ENCODE measurements at places on chromosomes 16 and 17. TPM values are rescaled to one million over a fixed set of nuclear protein-coding genes. Genes with fewer than 3 reads are reported as not detected.
A peak's percentile ranks its signal among the peaks of the same experiment; 100 is the strongest.

Gene FBXO39
- not detected for polyA plus RNA-seq

Gene RNF167
- polyA plus RNA-seq, result 159 TPM

Gene EMP2
- polyA plus RNA-seq, result 63.9 TPM

Gene RASL10B
- polyA plus RNA-seq, result 2.4 TPM

Gene DPEP3
- not detected for polyA plus RNA-seq

Gene ENPP7
- not detected for polyA plus RNA-seq

Gene CCDC144A
- 3.5 TPM for polyA plus RNA-seq

- no peak for DNase-seq
Measured at GRCh38 chr16:28057949-28058348, 5.6 kb downstream of the GSG1L start.

GRCh38 chr16:54542805-54543505, 256.4 kb upstream of the IRX3 start:
- DNase-seq, result no peak

DNA sequence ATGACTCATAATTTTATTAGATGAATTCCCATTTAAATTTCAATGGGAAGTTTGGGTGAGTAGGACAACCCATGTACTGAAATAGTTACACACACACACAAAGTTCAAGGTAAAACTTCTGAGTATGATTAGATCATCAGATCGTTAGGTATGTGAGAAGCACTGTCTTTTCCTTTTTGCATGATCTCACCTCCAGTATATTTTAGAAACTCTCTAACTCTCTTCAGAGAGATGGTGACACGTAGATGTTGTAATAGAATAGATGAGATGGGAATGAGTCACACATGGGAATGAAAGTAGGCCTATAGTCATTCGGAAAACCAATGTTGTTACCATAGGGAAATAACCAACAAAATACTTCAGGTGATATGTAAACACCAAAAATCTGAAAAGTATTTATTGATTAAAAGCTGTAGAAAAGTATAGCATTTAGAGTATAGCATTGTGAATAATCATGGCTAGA, 22.2 kb downstream of the KRT23 start:
- no peak for DNase-seq

DNA sequence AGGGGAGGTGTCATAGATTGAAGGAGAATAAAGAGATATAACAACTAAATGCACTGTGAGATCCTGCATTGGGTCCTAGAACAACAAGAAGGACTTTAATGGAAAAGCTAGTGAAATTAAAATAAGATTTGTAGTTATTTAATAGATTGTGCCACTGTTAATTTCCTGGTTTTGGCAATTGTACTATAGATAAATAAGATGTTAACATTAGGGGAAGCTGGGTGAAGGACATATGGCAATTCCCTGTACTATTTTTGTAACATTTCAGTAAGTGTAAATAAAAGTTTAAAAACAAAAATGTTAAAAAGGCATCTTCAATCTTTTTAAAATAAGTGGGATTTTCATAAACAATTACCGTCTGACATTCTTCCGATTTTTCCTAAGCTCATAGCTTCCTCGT, 258.4 kb upstream of the AXIN2 start:
- DNase-seq, result no peak

GRCh38 chr16:79757968-79758367, 157.4 kb upstream of the MAF start:
- no peak for DNase-seq

- no peak for DNase-seq
Measured at GRCh38 chr16:3907586-3907985, 27.1 kb upstream of the CREBBP start.

DNA sequence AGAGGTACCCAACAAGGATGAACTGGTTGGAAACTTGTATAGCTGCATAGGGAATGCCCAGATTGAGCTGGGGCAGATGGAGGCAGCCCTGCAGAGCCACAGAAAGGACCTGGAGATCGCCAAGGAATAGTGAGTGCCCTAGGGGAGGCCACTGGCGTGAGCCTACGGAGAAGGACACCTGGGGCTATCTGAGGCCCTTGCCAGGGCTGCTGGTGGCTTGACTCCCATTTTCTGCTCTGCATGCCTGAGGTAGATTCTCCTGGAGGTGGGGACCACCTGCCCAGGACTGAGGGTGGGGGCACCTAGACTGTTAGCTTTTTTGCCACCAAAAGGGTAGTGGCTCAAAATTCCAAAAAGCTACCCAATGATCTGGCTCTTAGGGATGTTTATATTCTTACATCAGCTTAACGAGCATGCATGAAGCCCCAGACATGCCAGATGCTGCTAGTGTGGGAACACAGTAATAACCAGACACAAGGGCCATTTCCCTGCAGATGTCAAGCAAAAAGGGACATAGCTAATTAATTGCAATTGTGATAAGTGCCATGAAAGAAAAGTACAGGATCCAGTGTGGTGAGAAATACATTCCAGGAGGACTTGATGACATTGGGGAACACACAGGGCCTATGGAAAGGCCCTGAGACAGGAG, 8.8 kb downstream of the ODAD4 start:
- DNase-seq, result no peak

DNA sequence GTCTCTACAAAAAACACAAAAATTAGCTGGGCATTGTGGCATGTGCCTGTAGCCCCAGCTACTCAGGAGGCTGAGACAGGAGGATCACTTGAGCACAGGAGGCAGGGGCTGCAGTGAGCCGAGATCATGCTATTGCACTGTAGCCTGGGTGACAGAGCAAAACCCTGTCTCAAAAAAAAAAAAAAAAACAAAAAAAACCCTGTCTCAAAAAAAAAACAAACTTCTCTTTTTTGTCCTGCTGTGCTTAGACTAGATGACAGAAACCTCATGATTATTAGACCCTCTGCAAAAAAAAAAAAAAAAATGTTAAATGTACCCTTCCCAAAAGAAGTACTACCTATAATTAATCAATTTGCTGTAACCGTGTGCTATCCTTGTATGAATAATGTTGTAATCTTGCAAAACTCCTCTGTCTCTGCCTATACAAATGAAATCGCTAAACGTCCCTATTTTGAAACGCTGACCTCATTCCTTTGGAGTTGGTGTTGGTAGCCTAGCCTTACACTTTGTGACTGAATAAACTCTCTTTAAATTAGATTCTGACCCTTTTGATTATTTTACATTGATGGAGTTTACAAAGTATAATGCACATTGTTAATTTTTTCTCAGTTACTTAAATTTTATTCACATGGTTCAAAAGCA, 13.6 kb upstream of the DHRS7B start:
- DNase-seq, result no peak

- DNase-seq, result no peak
Measured at GRCh38 chr17:56884483-56885311, 29.2 kb downstream of the TRIM25 start.

- DNase-seq, result no peak
Measured at GRCh38 chr16:27598931-27599565, 49.1 kb downstream of the KATNIP start.

- DNase-seq, result no peak
Measured at GRCh38 chr17:67983383-67983688, 12.9 kb downstream of the C17orf58 start.

DNA sequence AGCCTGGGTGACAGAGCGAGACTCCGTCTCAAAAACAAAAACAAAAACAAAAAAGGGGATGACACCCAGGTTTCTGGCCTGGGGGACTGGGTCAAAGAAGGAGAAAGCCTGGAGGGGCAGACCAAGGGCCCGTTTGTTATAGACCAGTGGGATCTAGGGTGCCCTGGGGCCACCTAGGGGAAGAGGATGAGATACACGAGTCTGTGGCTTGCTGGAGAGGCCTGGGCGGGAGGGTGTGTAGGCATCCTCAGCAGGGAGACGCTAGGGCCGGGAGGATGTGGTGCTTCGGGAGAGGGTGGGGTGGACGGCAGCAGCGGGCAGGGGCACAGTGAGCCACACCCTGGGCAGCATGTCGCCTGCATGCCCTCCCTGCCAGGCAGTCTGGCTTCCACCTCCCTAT, 17.1 kb upstream of the CRK start:
- no peak for DNase-seq

- no peak for DNase-seq
Measured at GRCh38 chr17:82134101-82134500, 36.1 kb upstream of the FASN start.

DNA sequence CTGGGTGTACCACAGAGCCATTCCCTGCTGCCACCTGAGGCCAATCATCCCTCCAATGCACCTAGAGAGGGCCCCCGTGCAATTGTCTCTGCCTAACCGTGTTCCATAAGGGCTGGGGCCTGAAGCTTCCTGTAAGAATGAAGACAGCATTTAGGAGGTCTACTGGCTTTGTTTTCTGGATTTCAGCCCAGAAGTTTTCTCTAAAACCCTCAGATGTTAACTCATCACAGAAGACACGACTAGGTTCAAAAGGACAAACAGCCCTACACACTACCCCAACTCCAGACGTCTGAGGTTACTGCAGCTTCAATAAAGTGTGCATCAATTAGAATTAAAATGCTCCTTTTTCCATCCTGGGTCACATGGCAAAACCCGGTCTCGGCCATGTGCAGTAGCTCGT, 10.8 kb upstream of the DRG2 start:
- DNase-seq, result peak; percentile 26

- peak; percentile 70 for DNase-seq
Measured at GRCh38 chr16:19696328-19696727, 21.7 kb downstream of the KNOP1 start.

DNA sequence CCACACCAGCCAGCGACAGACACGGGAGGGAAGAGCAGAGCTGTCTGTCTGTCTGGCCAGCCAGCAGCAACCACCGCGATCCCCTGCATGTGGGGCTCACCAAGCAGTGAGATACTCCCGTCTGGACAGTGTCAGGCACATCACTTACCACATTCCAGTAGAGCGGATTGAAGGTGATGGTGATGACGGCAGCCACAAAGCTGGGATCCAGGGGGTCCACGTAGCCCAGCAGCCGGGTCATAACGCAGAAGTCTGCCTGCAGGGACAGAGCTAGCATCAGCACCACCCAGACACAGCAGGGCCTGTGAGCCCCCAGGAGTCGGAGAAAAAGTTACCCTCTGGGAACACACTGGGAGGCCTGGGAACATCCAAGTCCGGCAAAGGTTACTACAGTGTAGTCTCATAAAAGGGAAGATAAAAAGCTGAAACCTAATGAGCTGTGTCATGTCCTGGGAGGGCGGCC, 14.7 kb downstream of the PEMT start:
- no peak for DNase-seq

DNA sequence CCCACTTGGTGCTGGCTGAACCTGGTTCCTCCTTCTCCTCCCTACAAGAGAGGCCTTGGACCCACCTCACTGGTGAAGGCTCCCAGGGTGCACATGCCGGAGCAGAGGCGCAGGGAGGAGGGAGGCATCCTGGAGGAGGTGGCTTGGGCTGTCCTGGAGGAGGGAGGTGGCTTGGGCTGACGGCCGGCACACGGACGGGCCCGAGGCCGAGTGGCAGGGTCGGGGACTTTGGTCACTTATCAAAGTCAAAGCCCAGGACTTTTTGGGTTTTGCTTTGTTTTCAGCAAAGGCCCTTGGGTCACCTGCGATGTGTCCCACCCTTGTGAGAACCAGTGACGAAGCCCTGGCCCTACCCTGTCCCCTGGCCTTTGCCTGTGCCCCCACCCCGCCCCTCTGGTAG, 28.5 kb downstream of the ENDOV start:
- no peak for DNase-seq

DNA sequence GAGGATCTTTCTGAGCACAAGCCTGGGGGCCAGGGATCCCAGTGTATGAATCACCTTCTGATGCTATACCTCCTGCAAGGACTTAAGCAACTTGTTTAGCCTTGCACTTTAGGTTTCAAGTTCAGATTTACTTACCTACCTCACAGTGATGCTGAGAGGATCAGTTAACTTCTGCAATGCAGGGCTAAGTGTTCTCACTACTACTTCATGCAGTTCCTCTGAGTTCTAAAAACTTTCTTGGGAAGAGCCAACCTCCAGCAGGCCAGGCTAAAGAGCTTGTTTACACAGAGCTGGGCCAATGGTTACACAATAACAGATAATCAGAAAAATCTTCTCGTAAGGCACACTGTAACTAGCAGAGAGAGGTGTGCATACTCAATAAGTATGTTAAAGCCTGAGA, 13.0 kb downstream of the VEZF1 start:
- DNase-seq, result no peak

DNA sequence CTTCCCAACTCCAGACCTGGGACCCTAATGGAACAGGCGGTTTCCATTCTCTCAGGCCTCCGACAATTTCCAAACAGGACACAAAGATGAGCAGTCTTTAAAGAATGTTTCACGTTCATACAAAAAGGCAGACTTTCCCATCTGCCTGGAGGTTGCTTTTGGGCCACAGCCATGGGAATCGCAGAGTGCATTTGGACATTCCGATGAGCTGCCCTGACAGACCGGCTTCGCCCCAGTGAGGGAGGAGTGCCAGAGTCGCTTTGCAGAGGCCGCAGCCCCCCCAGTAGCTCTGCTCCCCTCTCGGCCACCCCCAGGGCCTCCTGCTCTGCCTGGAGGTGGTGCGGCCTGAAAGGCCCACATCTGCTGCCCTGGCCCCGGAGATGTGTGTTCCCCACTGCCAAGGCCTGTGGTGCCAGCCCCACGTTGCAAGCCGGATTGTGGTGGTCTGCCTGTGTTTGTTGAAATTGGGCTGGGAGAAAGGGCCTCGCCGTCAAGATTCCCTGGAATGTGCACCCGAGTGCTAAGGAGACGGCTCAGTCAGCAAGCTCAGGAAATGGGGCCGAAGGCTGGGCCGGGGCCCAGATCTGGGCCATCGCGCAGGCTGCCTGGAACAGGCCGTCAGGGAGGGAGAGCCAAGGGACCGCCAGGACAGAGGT, 89.8 kb downstream of the C16orf95 start:
- peak; percentile 59 for DNase-seq

DNA sequence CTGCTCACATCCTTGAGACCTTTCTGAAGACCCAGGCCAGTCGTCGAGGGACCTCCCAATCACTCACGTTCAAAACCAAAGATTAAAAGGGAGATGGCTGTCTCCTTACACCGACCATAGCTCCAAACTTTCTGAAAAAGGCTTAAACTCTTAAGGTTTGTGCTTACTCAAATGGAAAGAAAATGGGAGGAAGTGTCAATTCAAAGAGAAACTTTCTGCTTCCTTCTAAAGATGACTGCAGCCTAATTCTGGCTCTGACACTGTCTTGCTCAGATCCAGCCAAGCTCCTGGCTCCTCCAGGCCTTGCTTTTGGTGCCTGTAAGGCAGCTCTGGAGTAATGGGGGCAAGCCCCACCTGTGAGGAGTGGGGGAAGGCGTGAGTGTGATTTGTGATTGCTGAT, 54.9 kb upstream of the WSB1 start:
- no peak for DNase-seq

GRCh38 chr16:52906281-52906680, 146.4 kb downstream of the CHD9NB start:
- no peak for DNase-seq
